Activated CD4-positive, alpha-beta T cell treated with anti-CD3 and anti-CD28 coated beads, Interleukin-2, amount 10 ng/mL, durations not matched to agents 24 days and 14 days (primary cell): ENCODE measurements at places on chromosomes 5 and 9. TPM values are rescaled to one million over a fixed set of nuclear protein-coding genes. Genes with fewer than 3 reads are reported as not detected.

- no peak for DNase-seq
Measured at GRCh38 chr9:116275418-116276195, 122.0 kb downstream of the PAPPA start.

DNA sequence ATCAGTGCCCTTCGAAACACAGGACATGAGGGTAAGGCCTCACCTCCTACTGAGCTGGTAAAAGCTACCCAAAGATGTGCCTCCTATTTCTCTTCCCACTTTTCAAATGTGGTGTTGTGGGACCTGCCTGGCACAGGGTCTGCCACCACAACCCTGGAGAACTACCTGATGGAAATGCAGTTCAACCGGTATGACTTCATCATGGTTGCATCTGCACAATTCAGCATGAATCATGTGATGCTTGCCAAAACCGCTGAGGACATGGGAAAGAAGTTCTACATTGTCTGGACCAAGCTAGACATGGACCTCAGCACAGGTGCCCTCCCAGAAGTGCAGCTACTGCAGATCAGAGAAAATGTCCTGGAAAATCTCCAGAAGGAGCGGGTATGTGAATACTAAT, 1.9 kb downstream of the IRGM start:
- no peak for DNase-seq

GRCh38 chr5:44048276-44048984, 340.8 kb downstream of the FGF10 start:
- no peak for DNase-seq

GRCh38 chr5:179374506-179375235, 29.4 kb upstream of the ADAMTS2 start:
- no peak for DNase-seq

DNA sequence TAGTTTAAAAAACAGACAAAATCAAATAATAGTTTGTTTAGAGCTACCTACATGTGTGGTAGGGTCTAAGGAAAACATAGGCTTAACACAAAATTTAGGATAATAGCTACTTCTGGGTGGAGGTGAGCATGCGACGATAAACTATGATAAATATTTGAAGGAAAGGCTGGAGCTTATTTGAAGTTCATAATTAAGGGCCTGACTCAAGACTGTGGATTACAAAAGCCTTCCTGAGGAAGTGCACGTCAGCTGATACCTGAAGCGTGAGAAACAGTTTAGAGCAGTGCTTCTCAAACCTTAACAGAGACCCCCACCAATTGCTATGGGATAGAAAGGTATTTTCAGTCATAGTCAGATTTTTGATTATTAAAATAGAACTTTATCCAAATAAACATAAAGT, 20.4 kb upstream of the UBLCP1 start:
- no peak for DNase-seq

DNA sequence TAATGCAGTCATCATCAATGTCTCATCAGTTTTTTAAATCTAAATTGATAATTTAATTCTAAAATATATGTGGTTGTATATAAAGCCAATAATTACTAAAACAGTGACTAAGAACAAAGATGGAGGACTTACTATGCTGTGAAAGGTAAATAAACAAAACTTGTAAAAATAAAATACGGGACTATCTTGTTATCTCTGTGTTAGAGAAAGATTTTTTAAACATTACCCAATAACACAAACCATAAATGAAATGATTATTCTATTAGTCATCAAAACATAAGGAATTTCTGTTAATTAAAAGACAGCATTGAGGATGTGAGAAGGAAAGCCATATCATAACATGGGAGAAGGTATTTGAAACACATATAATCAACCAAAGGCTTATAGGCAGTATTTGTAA, 226.2 kb upstream of the SMC2 start:
- DNase-seq, result no peak

DNA sequence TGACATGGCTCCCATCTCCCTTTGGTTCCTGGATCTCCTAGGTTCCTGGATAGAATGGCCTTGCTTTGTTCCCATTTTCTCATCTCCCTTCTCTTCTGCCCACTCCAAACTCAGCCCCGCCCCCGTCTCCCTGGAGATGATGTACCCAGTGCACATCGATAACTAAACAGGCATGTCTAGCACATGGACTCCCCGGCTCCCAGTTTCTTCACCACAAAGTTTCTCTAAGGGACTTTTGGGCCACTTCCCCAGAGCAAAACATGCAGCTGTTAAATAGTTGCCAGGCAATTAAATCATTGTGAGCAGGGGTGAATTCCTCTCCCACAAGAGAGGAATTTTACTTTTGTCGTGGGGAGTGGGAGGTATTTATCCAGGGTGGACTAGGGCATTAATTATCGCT, 259.0 kb downstream of the GADD45G start:
- DNase-seq, result no peak

DNA sequence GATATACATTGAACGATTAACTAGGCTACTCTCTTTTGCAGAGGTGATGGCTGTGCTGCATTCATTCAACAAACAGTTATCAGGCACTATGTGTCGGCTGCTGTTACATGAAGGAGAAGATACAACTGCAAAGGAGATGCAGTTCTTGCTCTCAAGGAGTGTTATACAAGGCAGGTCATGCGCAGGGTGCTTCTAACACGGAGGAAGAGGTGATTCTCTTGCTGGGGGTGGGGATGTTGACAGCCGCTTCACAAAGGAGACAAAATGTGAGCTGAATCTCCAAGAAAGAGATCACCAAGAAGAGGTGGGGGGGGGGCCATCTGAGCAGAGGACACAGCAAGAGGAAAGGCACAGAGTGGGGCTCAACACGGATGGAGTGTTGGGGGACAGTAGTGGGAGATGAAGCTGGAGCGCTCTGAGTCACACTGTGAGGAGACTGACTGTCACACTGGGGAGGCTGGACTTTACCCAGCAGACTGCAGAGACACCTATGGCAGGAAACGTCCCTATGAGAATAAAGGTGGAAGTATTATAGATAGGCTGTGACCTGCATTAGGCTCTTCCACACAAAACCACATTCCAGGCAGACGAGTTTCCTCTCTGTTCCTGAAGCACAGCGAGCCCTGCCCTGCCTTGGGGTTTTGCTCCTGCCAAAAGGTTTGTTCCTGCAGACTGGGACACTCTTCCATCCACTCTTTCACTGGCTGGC, 20.9 kb downstream of the NDUFA8 start:
- DNase-seq, result no peak

The FOXB2 gene
- total RNA-seq, result not detected in 2 replicates

The FUT7 gene
- total RNA-seq, result 0.09 TPM in 1 of 2 replicates, not detected in the other

GRCh38 chr9:18124760-18125159, 349.2 kb upstream of the ADAMTSL1 start:
- DNase-seq, result no peak

The OLFML2A gene
- total RNA-seq, result not detected in 2 replicates

The ZNF618 gene
- 0.14 and 0.19 TPM in 2 replicates for total RNA-seq

- peak; percentile 85 for DNase-seq
Measured at GRCh38 chr9:129885018-129885669, 49.9 kb downstream of the USP20 start.

DNA sequence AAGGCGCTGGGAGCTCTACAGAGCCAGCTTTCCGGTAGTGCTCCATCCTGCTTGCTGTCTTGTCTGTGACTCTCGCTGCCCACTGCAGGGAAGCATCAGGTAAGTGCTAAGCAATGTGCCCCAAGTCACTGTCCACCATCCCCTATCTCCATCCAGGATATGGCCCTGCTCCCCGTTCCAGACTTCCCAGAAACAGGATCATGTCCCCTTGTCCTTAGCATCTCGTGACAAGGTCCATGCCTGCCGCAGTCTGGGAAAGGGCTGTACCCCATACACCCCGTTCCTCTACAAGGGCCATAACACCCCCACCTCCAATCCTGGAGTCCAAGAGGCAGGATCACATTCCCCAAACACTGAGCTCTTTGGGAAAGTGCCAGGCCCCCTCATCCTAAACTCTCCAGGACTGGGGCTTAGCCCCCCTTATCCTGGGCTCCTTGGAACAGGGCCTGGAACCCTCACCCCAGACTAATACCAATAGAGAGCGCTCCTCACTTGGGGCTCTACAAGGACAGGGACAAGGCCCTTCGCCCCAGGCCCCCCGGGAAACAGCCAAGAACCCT, 566 bp downstream of the RPP25L start:
- peak; percentile 70 for DNase-seq

The ZNF454 gene
- total RNA-seq, result not detected in 2 replicates

DNA sequence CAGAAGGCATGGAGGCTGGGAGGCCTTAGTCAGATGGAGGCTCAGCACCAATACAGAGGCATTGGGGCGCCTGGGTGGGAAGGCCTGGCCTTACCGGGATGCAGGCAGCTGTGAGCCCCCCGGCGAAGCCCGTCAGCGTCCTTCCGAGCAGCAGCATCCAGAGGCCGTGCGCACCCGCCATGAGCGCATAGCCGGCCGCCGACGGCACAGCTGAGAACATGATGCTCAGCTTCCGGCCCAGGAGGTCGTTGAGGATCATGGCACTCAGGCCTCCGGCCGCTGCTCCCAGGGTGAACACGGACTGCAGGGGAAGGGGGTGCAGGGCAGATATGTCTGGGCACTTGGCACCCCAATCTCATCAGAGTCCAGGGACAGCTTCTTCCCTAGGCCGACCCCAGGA, 2.0 kb downstream of the SLC2A6 start:
- no peak for DNase-seq

GRCh38 chr5:37767961-37768360, 71.9 kb downstream of the GDNF start:
- no peak for DNase-seq

The LMX1B gene
- total RNA-seq, result not detected in 2 replicates

DNA sequence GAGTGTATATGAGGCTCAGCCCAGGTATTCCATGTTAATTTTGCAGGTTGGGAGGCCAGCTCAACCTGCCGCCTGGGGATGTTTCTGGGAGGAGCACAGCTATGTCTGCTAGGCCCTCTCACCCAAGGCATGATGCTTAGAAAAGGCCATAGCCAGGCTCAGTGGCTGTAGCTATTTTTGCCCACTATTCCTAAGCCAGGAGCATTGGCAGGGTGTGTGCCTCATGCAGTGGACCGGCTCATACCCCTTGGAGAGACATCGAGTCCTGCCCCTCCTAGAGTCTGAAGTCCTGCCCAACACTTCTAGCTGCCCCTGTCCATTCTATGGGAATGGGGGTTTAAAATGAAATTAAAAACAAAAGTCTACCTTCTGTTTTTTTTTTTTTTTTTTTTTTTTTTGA, 22.3 kb downstream of the ADCY2 start:
- no peak for DNase-seq

GRCh38 chr5:158798140-158798539, 301.6 kb downstream of the EBF1 start:
- DNase-seq, result no peak

- no peak for DNase-seq
Measured at GRCh38 chr5:130706696-130707095, 458.4 kb downstream of the HINT1 start.

GRCh38 chr5:3393920-3394597, 201.6 kb upstream of the IRX1 start:
- DNase-seq, result peak; percentile 13
